ENCODE measurements at places on chromosomes 2 and 18.

- DNase-seq = no peak
Measured at GRCh38 chr2:191800874-191801273, 46.0 kb downstream of the CAVIN2 start.

DNA sequence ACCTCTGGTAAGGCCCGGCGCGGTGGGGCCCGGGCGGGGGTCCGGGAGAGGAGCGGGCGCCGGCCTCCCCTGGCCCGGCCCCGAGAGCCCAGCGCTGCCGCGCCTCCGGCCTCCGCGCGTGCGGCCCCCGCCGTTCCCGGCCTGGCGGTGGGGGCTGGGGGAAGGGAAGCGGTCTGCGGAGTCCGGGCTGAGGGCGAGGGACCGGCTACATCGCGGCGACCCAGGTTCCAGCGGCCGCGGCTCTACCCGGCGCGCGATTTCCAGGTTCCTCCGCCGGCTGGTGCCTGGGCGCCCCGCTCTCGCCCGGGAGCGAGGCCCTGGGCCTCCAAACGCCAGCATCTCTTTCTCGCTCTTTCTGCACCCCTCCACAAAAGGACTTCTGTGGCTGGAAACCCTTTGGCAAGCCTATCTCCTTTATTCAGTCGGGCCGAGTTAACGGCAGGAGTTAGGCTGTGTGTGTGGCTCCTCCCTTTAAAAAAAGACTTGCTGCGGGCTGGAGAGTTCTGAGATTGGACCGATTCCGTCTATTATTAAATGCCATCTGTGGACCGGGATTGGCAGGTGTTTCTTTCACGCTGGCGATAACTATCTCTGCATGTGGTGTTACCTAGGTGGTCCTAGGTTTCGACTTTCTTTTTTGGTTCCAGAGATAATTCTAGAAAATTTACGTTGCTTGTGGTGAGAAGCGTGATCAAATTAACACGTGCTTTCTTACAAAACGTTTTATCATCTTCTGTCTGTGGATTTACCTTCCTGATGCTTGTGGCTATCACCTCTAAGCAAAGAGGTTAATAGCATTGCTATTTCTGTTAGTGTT is 592 bp downstream of the ME2 start:
- DNase-seq = no peak

GRCh38 chr2:224982226-224982625 is 60.0 kb downstream of the DOCK10 start:
- no peak for DNase-seq

DNA sequence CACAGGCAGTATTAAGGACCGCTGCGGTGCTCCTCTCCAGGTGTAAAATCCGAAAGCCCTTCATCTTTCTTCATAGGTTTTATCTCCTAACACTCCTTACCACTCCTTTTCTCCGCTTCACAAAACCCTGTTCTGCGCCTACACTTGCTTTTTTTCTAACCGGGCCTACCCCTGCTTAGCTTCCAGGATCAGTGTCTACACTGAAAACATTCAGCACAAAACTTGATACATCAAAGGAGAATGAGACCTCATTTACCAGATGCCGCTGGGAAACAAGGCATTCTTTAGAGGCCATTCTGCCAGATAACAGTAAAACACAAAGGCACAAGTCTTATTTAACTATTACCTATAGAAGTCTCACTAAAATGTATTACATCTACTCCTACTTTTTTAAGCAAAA is 13.1 kb downstream of the CHST10 start:
- no peak for DNase-seq

GRCh38 chr18:23933407-23933806 is 81.1 kb upstream of the TTC39C start:
- DNase-seq = no peak

GRCh38 chr2:84830095-84830494 is 50.8 kb downstream of the TRABD2A start:
- DNase-seq = no peak

DNA sequence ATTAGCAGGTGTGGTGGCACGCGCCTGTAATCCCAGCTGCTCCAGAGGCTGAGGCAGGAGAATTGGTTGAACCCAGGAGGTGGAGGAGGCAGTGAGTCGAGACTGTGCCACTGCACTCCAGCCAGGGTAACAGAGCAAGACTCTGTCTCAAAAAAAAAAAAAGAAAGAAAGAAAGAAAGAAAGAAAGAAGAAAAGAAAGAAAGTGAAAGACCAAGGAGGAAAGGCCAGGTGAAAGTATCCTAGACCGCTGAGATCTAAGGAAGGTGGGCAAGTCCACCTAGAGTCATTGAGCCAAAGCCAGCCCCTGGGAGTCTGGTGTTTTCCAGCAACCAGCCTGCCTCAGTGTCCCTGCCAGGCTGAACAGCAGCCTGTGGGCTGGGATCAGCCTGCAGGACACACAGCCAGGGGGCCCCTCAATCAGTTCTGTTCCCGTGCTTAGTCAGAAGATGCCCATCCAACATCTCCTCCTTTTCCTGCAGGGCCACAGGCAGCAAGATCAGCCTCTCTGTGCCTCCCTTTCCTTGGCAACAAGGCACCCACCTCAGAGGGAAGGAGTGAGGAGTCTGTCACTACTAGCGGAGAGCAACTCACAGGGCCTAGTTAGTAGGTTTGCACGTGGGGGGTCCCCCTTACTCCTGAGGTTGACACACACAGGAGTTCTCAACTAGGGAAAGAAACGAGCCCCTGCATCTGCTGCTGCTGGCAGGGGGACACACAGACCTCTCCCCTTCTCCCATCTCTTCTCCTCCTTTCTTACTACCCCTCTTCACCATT is 64.1 kb downstream of the SMAD7 start:
- no peak for DNase-seq

DNA sequence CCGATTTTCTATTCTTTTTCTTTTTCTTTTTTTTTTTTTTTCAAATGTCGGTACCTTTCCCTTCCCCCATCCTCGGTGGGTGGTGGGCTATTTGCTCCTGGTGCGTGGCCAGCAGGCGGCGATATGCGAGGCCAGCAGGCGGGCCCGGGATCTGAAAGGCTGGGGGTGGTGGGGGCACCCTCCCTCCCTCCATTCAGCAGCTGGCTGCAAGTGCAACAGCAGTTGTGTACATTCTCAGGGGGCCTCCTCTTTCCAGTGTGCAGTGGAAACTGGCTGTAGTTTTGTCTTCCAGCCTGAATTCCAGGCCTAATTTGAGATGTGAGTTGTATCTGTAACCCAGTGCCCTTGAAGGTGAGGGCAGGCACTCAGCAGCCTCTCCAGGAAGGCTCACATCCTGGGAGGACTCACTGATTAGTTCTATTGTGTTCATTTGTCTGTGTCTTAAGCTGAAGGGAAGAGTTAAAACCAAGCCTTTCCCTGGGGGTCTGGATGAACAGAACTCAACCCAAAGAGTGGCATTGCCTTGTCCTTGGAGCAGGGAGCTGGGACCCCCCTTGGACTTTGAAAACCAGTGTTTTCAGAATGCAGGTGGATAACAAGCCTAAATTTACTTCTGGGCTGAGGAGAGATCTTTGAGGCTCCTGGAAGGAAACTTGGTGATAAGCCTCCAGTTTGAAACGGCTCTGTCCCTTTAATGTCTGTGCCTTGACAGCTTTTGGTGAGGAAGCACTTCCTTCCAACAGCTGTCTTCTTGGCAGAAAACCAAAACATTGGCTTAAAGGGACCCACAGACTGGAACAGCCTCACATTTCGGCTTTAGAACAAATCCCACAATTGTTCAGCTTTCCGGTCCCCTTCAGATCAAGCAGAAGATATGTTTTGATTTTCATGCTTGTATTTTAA is 3.3 kb downstream of the MYCN start:
- no peak for DNase-seq

DNA sequence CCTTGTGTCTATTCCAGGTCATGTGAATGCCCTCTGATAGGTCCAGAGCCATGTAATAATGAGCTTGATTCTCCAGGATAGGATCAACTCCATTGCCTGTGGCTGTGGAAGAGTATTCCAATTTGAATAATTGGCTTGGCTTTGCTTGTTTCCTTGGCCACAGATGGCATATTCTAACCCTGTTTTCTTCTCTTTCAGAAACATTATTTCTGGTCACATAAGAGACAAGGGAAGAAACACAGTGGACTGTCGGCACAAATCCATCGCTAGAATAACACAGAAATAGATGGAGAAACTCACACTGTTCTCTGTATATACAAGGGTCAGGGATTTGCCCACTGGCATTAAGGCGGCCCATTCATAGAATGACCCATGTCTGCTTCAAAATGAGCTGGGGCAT is 278.4 kb upstream of the CCDC68 start:
- no peak for DNase-seq

DNA sequence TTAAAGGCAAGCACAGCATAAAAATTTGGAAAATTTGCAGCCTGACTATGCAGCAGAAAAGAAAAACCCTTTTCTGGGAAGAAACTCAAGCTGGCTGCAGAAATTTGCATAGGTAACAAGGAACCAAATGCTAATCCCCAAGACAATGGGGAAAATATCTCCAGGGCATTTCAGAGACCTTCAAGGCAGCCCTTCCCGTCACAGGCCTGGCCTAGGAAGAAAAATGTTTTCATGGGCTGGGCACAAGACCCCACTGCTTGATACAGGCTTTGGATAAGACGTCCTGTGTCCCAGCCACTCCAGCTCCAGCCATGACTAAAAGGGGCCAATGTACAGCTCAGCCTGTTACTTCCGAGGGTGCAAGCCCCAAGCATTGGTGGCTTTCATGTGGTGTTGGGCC is 717.6 kb downstream of the TDRD15 start:
- no peak for DNase-seq

DNA sequence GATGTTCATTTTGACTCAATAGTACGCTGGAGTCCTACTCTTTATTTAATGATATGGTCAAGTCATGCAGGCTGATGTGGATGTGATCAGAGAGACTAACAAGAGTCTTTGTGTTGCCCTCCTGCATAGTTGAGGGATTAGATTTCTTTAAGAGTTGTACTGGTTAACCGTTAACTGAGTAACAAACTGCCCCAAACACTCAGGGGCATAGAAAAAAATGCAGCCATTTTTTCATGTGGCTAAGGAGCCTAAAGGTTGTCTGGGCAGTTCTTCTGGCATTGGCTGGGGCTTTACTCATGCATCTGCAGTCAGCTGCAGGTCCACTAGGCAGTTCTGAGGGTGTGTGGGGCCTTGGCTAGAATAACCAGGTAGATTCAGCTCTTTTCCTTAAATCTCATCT is 32.5 kb downstream of the DOCK10 start:
- DNase-seq = no peak

- no peak for DNase-seq
Measured at GRCh38 chr2:74515981-74516633, 1.9 kb downstream of the TLX2 start.

GRCh38 chr18:55322178-55322735 is 265.7 kb downstream of the TCF4 start:
- DNase-seq = no peak

- DNase-seq = no peak
Measured at GRCh38 chr2:238428866-238429265, 2.1 kb downstream of the ASB1 start.

DNA sequence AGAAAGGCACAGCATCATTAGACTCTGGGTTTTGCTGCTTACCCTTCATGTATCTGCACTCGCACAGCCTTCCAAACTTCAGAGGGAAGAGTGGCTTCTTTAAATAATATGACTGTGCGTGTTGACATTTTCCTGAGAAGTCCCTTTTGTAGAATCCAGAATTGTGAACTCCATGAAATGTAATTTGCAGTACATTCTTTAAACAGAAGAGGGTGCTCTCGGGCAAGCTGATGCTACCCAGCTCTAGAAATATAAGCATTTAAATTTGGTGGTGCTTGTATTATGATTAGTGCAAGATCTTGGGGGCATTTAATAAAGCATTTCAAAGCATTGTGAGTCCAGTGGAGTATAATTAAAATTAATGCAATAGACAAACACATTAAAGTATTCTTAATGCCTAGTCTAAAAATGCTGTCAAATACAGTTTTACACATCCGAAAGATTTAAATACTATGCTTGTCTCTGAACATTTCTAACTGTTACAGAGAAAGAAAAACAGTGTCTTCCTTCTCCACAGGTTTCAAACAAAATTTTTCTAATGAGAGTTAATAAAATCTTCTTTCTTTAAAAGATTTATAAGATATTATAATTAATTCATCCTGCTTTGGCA is 17.3 kb upstream of the GTF2A1L start:
- DNase-seq = no peak

DNA sequence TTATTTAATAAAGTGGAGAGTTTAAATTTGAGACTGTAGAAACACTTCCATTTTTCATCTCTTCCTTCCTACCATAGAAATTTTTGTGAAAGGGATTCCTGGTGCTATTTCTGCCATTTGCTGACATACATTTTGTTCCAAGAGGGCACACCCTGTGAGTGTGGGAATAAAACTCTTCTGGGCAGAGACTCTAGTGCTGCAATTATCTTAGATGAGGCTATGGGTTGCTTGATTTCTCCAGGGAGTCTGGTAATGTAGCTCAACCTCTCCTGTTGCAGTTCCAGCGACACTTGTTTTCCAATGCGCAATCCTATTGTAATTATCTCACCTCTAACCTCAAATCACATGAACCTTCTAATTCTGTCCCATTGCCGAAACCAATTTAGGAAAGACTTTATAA is 60.1 kb upstream of the ZSWIM2 start:
- DNase-seq = no peak

- DNase-seq = no peak
Measured at GRCh38 chr2:159902722-159903121, 104.7 kb upstream of the CD302 start.

DNA sequence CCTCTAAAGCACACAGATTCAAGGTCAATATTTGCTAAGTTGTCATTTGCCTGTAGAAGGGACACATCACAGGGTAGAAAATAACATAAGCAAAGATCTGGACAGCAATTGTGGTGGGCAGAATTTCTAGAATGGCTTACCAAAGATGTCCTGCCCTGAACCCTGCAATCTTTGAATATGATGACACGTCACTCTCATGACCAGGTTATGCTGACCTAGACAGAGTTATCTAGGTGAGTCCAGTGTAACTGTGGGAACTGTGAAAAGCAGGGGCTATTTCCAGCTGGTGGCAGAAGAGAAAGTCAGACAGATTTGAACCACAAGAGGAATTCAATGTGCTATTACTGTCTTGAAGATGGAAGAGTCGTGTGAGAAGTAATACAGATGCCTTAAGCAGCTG is 112.3 kb upstream of the CNGA3 start:
- DNase-seq = no peak

- no peak for DNase-seq
Measured at GRCh38 chr2:59463426-59463825, 1090.0 kb downstream of the BCL11A start.

DNA sequence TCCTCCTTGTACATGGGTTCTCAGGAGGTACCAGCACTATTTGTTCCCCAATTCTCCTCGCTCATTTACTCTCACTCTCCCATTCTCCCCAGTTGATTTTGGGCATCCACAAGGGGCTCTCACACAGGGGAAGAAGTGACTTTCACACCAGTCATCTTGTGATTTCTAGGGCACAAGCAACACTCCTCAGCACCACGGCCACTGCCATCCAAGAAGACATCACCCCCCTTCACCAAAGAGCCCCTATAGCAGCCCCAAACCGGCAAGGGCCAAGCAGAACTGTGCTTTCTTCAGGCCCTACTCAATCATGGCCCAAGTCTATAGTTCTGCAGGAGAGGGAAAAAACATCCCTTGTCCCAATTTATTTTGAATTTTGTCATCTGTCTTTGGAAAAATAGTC is 209.2 kb upstream of the ARL4C start:
- no peak for DNase-seq

- no peak for DNase-seq
Measured at GRCh38 chr2:65708086-65708485, 275.7 kb upstream of the SPRED2 start.

Data from esophagus squamous epithelium (tissue), 5 donors.